ENCODE measurements at places on chromosomes 16 and 17.

DNA sequence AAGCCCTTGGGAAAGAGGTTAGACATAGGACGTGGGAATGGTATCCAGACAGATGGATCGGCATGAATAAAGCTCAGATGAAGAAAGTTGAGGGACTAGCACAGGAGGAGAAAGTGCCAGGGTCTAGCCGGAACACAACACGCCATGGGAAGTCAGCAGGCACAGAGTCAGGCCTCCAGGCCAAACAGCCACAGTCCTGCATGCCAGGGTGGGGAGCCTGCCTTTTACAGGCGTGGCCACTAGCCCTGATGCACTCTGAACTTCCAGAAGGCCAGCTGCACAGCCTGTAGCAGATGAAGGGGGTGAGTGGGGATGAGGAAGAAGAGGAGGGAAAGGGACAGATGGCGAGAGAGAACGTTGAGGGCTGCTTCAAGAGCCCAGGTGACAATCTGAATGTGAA is 5.2 kb downstream of the B9D1 start:
- DNase-seq = no peak

DNA sequence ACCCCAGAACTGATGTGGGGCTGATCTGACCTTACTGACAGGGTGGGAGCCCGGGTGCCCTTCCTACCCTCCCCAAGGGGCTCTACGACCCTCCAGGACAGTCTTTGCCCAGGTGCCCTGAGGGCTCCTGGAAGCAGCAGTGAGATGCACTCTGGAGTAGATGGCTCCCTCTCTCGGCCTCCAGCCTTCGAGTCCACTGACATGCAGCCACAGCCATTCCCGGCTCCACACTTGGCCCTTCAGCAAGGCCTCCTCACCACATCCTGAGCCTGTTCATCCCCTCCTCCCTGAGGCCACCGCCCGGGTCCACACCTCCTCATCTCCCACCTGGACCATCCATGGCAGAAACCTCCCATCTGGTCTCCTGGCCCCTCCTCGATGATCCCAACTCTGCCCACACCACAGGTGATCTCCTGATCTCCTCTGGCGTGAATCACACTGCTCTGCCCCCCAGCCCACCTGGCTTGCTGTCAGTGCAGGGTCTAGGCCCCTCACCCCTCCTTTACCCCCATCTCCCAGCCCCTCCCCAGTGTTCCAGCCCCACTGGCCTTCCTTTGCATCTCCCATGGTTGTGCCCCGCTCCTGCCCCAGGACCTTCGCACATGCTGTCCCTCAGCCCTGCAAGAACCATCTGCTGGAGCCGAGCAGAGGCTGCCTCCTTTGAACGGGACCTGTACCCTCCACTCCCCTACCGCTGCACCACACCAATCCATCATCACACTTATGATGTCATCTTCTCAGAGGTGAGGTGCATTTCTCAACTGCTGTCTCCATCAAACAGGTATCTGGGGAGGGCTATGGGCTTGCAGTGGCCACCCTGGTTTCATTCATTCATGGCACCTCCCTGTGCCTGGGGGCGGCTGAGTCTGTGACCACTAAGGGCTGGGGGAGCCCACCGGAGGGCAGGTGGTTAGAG is 44.7 kb downstream of the SOCS1 start:
- DNase-seq = no peak

DNA sequence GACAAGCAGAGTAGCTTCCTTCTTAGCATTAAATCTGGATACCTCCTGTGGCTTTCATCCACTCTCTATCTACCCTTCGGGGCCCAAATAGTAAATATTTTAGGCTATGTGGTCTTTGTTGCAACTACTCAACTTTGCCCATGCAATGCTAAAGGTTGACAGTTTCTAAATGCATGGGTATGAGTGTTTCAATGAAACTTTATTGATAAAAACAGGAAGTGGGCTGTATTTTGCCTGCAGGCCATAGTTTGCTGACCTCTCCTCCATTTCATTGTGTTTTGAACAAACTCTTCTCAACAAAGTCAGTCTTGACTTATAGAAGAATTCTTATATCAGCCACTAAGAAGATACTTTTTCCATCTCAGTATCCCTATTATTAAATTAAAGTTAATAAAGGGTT is 34.1 kb downstream of the ACSM2A start:
- DNase-seq = no peak

- no peak for DNase-seq
These were observed 40.2 kb upstream of the BHLHA9 start for GRCh38 chr17:1229900-1230501.

DNA sequence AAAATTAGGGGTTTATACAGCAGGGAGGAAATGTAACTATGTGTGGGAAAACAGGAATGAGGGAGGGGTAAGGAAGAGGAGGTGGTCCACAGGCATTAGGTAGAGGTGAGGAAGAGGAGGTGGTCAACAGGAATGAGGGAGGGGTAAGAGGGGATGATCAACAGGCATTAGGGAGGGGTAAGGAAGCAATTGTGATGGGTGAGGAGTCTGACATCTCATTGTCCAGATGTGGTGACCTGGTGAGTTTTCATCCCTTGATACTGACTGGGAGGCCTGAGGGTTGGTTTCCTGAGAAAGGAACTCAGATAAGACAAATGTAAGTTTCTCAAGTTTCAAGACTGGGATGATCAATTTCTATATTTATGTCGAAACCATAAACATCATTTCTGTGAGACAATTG is 206.2 kb upstream of the C16orf82 start:
- DNase-seq = no peak
